ENCODE measurements at places on chromosomes 4 and X. TPM values are rescaled to one million over a fixed set of nuclear protein-coding genes. Genes with fewer than 3 reads are reported as not detected.

SYP gene
- total RNA-seq, result 0.29 TPM

MAGEB6 gene
- not detected for total RNA-seq

COL25A1 gene
- 0.66 TPM for total RNA-seq

ZCCHC12 gene
- 0.14 TPM for total RNA-seq

MBNL3 gene
- 11.0 TPM for total RNA-seq

MAGEA10 gene
- total RNA-seq, result not detected

SLC49A3 gene
- 15.9 TPM for total RNA-seq

CCNA2 gene
- total RNA-seq, result 2.0 TPM

PSAPL1 gene
- total RNA-seq, result not detected

ELOVL6 gene
- total RNA-seq, result 17.5 TPM

CDKL2 gene
- 0.29 TPM for total RNA-seq

GPR34 gene
- not detected for total RNA-seq

SPARCL1 gene
- not detected for total RNA-seq

BCOR gene
- 16.8 TPM for total RNA-seq

SMARCA1 gene
- total RNA-seq, result 51.0 TPM

CENPVL3 gene
- not detected for total RNA-seq

LUZP4 gene
- total RNA-seq, result not detected

HTN1 gene
- total RNA-seq, result not detected

PABPC1L2B gene
- total RNA-seq, result not detected

MAGEA12 gene
- not detected for total RNA-seq

TMPRSS11D gene
- not detected for total RNA-seq

PRDM5 gene
- 21.5 TPM for total RNA-seq

AR gene
- 0.22 TPM for total RNA-seq

LPAR4 gene
- 0.29 TPM for total RNA-seq

EPGN gene
- not detected for total RNA-seq

CYLC1 gene
- not detected for total RNA-seq

SYNPO2 gene
- 17.0 TPM for total RNA-seq

PNMA6A gene
- total RNA-seq, result 0.29 TPM

F9 gene
- not detected for total RNA-seq

TMPRSS11E gene
- not detected for total RNA-seq

DBET gene
- not detected for total RNA-seq

SOX3 gene
- not detected for total RNA-seq

GPC3 gene
- total RNA-seq, result not detected

CENPI gene
- total RNA-seq, result 4.4 TPM

LRIT3 gene
- under 0.01 TPM for total RNA-seq

SSX4B gene
- not detected for total RNA-seq

RPL39 gene
- total RNA-seq, result 2,056 TPM

UGT2B15 gene
- total RNA-seq, result not detected

Measured in placental pericyte (primary cell).